Right cardiac atrium (tissue), 5 donors: ENCODE measurements at places on chromosomes 3 and 15. TPM values are rescaled to one million over a fixed set of nuclear protein-coding genes. Genes with fewer than 3 reads are reported as not detected.

MYLK gene
- 85.1 TPM for total RNA-seq

ATP13A5 gene
- total RNA-seq: not detected

NEK10 gene
- 16.9 TPM for total RNA-seq

CCR3 gene
- total RNA-seq: not detected

EPHA3 gene
- total RNA-seq: 12.9 TPM

ISLR2 gene
- 0.86 TPM for total RNA-seq

TMEM212 gene
- not detected for total RNA-seq

FBXW12 gene
- not detected for total RNA-seq

EPHB1 gene
- total RNA-seq: 1.5 TPM

DNA sequence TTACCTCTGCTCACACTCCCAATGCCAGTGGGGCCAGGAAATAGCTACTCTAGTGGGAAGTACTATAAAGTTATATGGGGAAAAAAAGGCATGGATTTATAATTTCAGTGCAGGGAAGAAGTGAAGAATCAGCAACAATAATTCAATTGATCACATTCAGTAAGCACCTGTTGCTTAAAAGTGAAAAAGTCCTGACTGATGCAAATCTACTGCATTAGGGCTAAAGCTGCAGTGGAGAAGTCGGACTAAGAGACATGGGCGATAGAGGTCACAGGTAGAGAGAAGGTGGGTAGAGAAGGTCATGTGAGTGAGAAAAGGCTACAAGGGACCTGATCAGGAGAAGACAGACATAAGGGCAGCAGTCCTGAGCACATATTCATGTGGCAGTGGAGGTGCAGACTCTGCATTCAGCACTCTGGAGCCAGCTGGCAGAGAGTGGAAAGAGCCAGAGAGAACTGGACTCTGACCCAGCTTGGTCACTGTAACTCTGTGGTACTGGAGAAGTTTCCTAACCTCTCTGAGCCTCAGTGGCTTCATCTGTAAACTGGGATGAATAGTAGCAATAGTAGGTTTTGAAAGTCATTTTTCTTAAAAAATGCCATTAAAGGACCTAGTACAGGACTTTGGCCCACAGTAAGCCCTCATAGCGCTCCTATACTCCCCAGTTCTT is 17.6 kb upstream of the BCL2A1 start:
- no peak for DNase-seq

DNA sequence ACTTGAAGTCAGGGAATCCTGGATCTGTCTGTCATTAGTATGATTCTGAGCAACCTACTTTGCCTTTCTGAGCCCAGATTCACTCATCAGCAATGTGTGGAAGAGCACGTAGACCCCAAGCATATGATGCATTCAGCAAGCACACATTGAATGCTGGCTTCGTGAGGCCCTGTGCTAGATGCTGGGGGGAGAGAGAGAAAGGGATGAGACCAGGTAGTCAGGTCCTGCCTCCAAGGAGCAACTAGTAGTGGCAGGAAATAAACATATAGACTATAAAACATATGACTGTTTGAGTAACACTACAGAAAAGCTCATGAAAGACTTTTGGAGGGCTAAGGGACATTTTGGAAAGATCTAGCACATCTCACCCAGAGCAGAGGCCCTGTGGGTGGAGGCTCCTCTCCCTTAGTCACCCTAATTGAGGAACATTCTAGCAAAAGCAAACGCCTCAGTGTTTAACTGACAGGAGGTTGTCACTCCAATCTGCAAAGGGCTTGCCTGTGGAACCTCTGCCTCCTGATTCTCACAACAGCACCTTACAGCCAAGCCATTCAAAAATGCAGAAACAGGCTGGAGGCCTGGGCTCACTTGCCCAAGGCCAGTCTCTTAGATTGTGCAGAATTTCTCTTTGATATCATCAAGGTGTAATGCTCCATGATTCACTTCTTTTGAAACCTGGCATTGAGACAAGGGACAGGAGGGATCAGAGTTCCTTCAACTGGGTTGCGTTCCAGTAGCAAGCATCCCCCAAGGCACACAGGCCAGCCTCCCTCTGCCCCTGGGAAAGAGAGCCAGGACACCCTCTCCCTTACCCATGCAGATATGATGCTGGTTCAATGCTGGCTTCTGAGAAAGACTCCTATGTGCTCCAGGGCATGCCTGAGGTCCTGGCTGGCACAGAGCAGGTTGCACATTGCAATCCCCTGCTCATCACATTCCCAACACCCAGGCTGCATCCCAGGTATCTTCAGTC is 26.1 kb downstream of the STARD5 start:
- DNase-seq: no peak

GRCh38 chr3:8945890-8946600 is 17.2 kb downstream of the RAD18 start:
- DNase-seq: no peak

DNA sequence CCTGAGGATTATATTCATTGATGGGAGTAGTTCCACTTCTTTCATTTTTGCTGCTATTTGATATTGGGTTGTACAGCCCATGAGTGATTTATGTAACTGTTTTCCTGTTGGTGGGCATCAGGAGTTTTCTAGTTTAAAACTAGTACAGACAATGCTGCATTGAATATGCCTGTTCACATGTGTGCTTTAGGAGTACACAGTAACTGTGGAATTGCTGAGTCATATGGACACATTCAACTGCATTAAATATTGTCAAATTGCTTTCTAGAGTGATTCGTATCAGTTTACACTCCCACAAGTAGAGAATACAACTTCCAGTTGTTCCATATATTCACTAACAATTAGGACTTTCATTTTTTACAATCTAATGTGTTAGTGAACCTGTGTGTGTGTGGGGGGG is 59.8 kb upstream of the THSD4 start:
- no peak for DNase-seq

DNA sequence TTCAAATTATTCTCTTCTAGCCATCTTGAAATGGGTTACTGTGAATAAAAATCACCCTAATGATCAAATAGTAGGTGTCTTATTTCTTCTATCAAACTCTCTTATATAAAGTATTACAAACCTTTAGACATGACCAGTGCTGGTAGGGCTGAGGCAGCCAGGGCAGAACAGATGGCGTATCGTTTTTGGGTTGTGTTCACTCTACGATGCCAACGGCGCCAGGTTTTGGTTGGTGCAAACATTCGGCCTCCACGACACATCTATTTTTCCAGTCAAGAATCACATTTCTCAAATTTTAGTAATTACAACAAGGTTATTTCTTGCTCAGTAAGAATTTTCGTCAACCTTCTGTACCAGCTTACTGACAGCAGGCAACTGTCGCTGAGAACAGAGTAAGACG is 2.2 kb downstream of the RPL4 start:
- DNase-seq: no peak

GRCh38 chr3:55690726-55691125 is 203.6 kb upstream of the WNT5A start:
- DNase-seq: no peak

DNA sequence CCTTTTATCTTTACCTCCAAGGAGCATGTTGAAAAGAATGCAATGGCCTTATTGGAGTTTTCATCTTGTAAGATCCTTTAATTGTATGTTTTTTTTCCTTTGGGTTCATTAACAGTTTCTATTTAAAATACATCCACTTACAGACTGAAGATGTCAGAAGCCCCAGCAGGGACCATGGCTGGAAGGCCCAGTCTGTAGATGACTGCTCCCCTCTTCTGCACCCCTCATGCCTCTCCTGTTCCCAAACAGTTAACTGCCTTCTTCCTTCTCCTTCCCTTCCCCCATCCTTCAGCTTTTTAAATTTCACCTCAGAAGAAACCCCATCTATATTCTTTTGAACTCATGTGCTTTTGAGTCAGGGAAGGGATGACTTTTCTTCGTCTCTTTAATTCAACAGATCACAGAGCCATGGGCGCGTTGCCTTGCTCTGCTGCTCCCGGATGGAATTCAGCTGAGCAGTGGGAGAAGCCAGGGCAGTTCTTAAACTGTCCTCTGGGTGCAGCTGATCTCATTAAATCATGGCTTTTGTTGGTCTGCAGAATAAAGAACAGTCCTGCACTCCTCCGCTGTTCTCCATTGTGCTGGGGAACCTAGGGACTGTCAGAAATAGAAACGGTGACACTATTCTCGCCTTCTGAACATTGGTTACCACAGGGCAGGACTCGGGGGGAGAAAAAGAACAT is 71.5 kb upstream of the EIF1B start:
- DNase-seq: no peak
